ENCODE measurements at places on chromosomes 11 and 22. TPM values are rescaled to one million over a fixed set of nuclear protein-coding genes. Genes with fewer than 3 reads are reported as not detected.

DNA sequence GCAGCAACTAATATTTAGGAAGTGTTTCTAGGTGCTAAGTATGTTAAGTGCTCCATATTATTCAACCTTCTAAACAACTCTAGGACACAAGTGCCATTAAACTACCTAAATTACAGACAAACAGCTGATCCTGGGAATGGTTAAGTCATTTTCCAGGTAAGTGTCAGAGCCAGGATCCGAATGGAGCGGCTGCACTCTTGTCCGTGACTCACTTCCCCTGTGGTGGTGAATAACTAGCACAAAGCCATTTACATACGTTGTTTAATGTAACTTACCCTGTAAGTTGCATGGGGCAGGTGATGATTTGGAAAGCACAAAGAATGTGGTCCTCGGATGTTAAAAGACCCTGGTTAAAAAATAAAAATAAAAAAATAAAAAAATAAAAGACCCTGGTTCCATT is 8.8 kb upstream of the PRG2 start:
- H3K4me3 ChIP-seq = no peak overlapping the region
- peaks cover 18% of the 10 kb centered on the region for H3K27me3 ChIP-seq
- DNase-seq = no peak
- no peaks in the 10 kb centered on the region for H3K36me3 ChIP-seq
- no peak overlapping the region for H3K27ac ChIP-seq

DNA sequence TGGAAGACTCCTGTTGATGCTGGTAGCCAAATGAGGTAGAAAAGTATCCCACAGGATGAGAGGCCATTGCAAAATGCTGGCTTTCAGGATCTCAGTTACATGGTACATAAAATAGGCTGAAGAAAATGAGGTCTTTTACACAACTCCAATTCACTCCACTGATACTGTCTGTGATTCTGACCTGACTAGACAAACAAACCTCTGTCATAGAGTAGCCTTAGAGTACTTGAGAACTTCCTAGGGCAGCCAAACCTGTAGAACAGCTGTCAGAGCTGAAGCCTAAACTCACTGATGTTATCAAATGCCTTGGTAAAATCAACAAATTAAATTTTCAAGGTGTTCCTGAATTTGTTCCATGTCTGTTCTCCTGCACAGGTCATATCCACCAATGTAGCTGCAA is 26.2 kb upstream of the POGLUT3 start:
- H3K27ac ChIP-seq = no peak overlapping the region
- H3K36me3 ChIP-seq = no peaks in the 10 kb centered on the region
- H3K4me1 ChIP-seq = no peaks in the 10 kb centered on the region
- peaks cover 3% of the 10 kb centered on the region for H3K27me3 ChIP-seq

DNA sequence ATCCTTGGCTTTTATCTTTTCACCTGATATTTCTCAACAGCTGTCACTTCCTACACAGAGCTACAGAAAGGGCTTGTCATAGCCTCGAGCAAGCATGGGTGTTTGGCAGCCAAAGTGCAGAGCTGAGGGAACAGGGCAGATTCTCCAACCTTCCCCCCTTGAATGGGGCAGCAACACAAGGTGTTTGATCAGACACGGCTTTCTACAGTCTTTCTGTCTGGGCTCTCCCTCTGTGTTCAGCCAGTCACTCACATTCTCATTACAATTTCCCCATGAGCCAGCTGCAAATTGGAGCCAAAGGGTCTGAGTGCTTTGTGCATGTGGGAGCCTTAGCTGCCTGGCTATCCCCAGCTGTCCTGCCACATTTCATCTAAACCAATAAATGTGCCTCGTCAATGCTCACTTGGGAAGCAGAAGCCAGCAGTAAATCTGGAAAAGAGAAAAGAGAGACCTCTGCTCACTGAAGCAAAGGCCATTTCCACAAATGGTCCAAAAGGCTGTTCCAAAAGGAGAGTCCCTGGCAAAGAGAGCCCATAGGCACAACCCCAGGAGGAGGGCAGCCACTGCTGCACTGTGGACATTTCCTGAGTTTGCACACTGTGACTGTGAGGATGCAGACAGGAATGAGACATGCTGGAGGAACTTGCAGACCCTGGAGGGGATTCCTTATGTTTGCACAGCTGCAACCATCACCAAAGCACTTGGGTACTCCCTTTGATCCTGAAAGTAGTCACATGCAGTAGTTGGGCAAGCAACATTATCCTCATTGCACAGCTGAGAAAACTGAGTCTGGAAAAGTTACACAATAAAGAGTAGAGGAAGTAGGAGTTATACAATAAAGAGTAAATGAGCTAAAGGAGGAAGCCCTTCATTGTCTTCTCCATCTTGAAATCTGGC is 186.8 kb downstream of the FAM181B start:
- no peak overlapping the region for H3K27ac ChIP-seq
- DNase-seq = no peak
- no peaks in the 10 kb centered on the region for H3K36me3 ChIP-seq
- no peaks in the 10 kb centered on the region for H3K27me3 ChIP-seq

Gene CALCA
- total RNA-seq = not detected

Gene TOM1
- total RNA-seq = 32.7 TPM

GRCh38 chr22:42934338-42934737 is 77.3 kb upstream of the ARFGAP3 start:
- no peak overlapping the region for H3K4me3 ChIP-seq
- no peaks in the 10 kb centered on the region for H3K27me3 ChIP-seq
- DNase-seq = no peak
- peak overlapping the region; percentile 23 for H3K27ac ChIP-seq

- H3K4me1 ChIP-seq = no peaks in the 10 kb centered on the region
- DNase-seq = no peak
- H3K27me3 ChIP-seq = no peaks in the 10 kb centered on the region
- no peak overlapping the region for H3K27ac ChIP-seq
- H3K36me3 ChIP-seq = no peaks in the 10 kb centered on the region
Measured at GRCh38 chr11:97702951-97703350, 1313.1 kb downstream of the JRKL start.

Gene CARNS1
- total RNA-seq = 1.0 TPM

- H3K4me3 ChIP-seq = no peak overlapping the region
- H3K36me3 ChIP-seq = no peaks in the 10 kb centered on the region
- DNase-seq = no peak
- no peaks in the 10 kb centered on the region for H3K4me1 ChIP-seq
- H3K27me3 ChIP-seq = no peaks in the 10 kb centered on the region
Measured at GRCh38 chr22:23478175-23478574, 101.9 kb downstream of the IGLL1 start.

GRCh38 chr11:116471608-116472256 is 301.1 kb downstream of the BUD13 start:
- no peaks in the 10 kb centered on the region for H3K4me1 ChIP-seq
- no peak overlapping the region for H3K4me3 ChIP-seq
- peaks cover 6% of the 10 kb centered on the region for H3K27me3 ChIP-seq
- DNase-seq = no peak
- H3K27ac ChIP-seq = no peak overlapping the region

- no peak overlapping the region for H3K4me3 ChIP-seq
- no peaks in the 10 kb centered on the region for H3K4me1 ChIP-seq
- H3K27me3 ChIP-seq = no peaks in the 10 kb centered on the region
- no peaks in the 10 kb centered on the region for H3K36me3 ChIP-seq
Measured at GRCh38 chr22:48829908-48830307, 997.8 kb downstream of the BRD1 start.

DNA sequence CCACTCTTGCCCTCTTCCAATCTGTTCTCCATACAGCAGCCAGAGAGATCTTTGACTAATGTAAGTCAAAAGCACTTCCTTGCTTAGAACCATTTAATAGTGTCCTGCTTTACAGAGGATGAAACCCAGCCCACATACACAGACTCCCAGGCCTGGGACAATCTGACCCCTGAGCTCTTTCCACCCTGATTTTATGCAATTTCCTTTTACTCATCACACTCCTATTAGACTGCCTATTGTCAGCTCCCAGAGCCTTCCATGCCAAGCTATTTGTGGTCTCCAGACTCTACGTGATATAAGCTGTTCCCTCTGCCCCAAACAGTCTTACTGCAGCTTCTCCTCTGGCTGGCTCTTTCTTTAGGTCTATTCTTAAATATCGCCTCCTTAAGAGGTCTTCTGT is 28.1 kb downstream of the ME3 start:
- peak overlapping the region; percentile 1 for H3K27ac ChIP-seq
- H3K4me3 ChIP-seq = no peak overlapping the region
- H3K27me3 ChIP-seq = no peaks in the 10 kb centered on the region
- DNase-seq = no peak
- H3K36me3 ChIP-seq = no peaks in the 10 kb centered on the region

GRCh38 chr11:105236664-105237063 is 97.1 kb upstream of the CARD18 start:
- no peak overlapping the region for H3K4me3 ChIP-seq
- no peaks in the 10 kb centered on the region for H3K36me3 ChIP-seq
- H3K4me1 ChIP-seq = no peaks in the 10 kb centered on the region
- H3K27ac ChIP-seq = no peak overlapping the region

GRCh38 chr11:13311570-13311969 is 34.0 kb downstream of the BMAL1 start:
- H3K4me3 ChIP-seq = no peak overlapping the region
- no peaks in the 10 kb centered on the region for H3K36me3 ChIP-seq
- H3K4me1 ChIP-seq = no peaks in the 10 kb centered on the region
- H3K27ac ChIP-seq = no peak overlapping the region
- H3K27me3 ChIP-seq = no peaks in the 10 kb centered on the region

- H3K27ac ChIP-seq = no peak overlapping the region
- no peaks in the 10 kb centered on the region for H3K27me3 ChIP-seq
- H3K4me3 ChIP-seq = no peak overlapping the region
- no peaks in the 10 kb centered on the region for H3K4me1 ChIP-seq
- H3K36me3 ChIP-seq = no peaks in the 10 kb centered on the region
Measured at GRCh38 chr22:17117890-17118289, 3.3 kb downstream of the TMEM121B start.

GRCh38 chr22:37165940-37166674 is 16.4 kb upstream of the IL2RB start:
- H3K4me1 ChIP-seq = peaks cover 16% of the 10 kb centered on the region
- DNase-seq = no peak
- H3K4me3 ChIP-seq = no peak overlapping the region
- H3K27ac ChIP-seq = peak overlapping the region; percentile 79
- no peaks in the 10 kb centered on the region for H3K36me3 ChIP-seq

Gene GPR152
- total RNA-seq = not detected

- H3K27me3 ChIP-seq = peaks cover 2% of the 10 kb centered on the region
- no peak overlapping the region for H3K27ac ChIP-seq
- DNase-seq = no peak
- no peak overlapping the region for H3K4me3 ChIP-seq
- H3K36me3 ChIP-seq = no peaks in the 10 kb centered on the region
- no peaks in the 10 kb centered on the region for H3K4me1 ChIP-seq
Measured at GRCh38 chr11:2113776-2114175, 25.4 kb downstream of the IGF2 start.

Gene EFCAB6
- total RNA-seq = 0.21 TPM

- no peaks in the 10 kb centered on the region for H3K27me3 ChIP-seq
- no peaks in the 10 kb centered on the region for H3K36me3 ChIP-seq
- no peaks in the 10 kb centered on the region for H3K4me1 ChIP-seq
- H3K4me3 ChIP-seq = no peak overlapping the region
- H3K27ac ChIP-seq = no peak overlapping the region
Measured at GRCh38 chr11:33536178-33536577, 164.4 kb downstream of the C11orf91 start.

GRCh38 chr11:57403802-57404147 is 13.3 kb upstream of the PRG2 start:
- no peaks in the 10 kb centered on the region for H3K36me3 ChIP-seq
- DNase-seq = no peak

- H3K4me1 ChIP-seq = peaks cover 9% of the 10 kb centered on the region
- H3K27ac ChIP-seq = peak within 1 kb of the TSS; percentile 83
- no peaks in the 10 kb centered on the region for H3K36me3 ChIP-seq
- peak within 1 kb of the TSS; percentile 87 for H3K4me3 ChIP-seq
- no peak for DNase-seq
- no peaks in the 10 kb centered on the region for H3K27me3 ChIP-seq
Measured at GRCh38 chr11:66546368-66546965, at the start of gene ACTN3. ACTN3 (plus strand) TSS chr11:66546903; CDS start chr11:66546938, 35 bp downstream.

DNA sequence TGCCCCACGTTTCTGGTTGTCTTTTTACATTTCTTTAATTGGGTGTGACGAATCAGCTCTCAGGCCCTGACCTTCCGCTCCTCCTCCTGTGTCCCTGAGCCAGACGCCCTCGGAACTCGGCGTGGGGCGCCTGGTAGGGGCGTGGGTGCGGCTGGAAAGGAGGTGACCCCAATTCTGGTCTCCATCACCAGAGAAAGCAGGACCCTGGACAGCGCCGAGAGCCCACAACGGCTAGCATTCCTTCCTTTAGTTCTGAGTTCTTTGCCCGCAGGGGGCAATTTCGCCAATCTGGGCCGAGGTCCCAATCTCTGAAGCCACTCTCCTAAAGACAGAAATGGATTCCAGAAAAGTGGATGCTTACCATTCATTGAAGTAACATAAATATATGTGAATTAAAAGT is 11.7 kb upstream of the RBMXL2 start:
- H3K27me3 ChIP-seq = no peaks in the 10 kb centered on the region
- no peak for DNase-seq
- no peaks in the 10 kb centered on the region for H3K4me1 ChIP-seq
- no peaks in the 10 kb centered on the region for H3K36me3 ChIP-seq

DNA sequence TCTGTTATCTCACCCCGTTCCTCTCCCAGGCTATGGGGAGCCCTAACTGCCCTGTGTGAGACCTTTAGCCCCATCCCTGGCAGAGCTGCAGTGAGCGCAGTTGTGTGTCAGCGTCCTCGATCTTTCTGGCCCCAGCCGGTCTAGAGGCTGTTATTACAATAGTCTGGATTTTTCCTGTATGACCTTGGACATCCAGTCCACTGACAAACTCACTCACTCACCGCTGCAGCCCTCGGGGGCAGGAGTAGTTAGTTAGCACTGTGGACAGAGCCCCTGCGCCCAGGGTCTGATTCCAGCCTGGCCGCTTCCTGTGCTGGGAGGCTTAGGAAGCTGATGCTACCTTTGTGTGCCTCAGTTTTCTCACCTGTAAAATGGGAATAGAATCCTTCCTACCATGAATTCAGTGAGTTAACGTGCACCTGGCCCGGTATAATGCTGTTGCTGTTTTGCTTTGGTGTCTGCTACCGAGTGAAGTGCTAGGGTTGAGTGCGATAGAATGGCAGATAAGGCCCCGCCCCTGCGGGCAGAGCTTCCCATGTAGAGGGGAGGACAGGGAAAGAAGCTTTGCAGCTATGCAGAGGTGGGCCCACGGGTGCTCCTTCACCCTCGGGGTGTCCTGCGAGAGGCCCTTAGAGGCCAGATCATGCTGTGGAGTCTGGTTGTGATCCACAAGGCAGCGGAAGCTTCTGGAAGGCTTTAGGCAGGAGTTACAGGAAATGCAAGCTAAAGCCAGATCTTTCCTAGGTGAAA is 3.0 kb downstream of the LRP5 start:
- no peak for DNase-seq
- H3K4me3 ChIP-seq = peak overlapping the region; percentile 73
- H3K4me1 ChIP-seq = peaks cover 51% of the 10 kb centered on the region

Gene OR10S1
- total RNA-seq = not detected

GRCh38 chr11:2565447-2566222 is 120.8 kb downstream of the KCNQ1 start:
- no peak overlapping the region for H3K4me3 ChIP-seq
- H3K27ac ChIP-seq = no peak overlapping the region
- no peaks in the 10 kb centered on the region for H3K4me1 ChIP-seq
- no peaks in the 10 kb centered on the region for H3K27me3 ChIP-seq
- H3K36me3 ChIP-seq = no peaks in the 10 kb centered on the region

GRCh38 chr11:77062924-77063323 is 3.8 kb upstream of the CAPN5 start:
- H3K4me1 ChIP-seq = peaks cover 6% of the 10 kb centered on the region
- H3K27ac ChIP-seq = no peak overlapping the region
- no peaks in the 10 kb centered on the region for H3K27me3 ChIP-seq

Gene KCNK4
- 1.1 TPM for total RNA-seq

All from Panc1 (cell line).